ENCODE measurements at places on chromosomes 11 and 22. TPM values are rescaled to one million over a fixed set of nuclear protein-coding genes. Genes with fewer than 3 reads are reported as not detected.

DNA sequence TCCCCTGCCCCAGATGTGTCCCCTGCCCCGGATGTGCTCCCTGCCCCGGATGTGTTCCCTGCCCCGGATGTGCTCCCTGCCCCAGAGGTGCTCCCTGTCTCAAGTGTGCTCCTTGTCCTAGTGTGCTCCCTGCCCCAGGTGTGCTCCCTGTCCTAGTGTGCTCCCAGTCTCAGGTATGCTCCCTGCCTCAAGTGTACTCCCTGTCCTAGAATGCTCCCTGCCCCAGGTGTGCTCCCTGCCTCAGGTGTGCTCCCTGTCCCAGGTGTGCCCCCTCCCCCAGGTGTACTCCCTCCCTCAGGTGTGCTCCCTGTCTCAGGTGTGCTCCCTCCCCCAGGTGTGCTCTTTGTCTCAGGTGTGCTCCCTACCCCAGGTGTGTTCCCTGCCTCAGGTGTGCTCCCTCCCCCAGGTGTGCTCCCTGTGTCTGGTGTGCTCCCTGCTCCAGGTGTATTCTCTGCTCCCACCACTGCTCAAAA, 48.7 kb upstream of the RASD2 start:
- DNase-seq, result peak; percentile 79
- H3K4me3 ChIP-seq, result peak overlapping the region; percentile 83
- peaks cover 16% of the 10 kb centered on the region for H3K4me1 ChIP-seq
- H3K36me3 ChIP-seq, result no peaks in the 10 kb centered on the region

MOV10L1 gene
- total RNA-seq, result not detected

GRCh38 chr11:103608566-103608965, 427.9 kb upstream of the DDI1 start:
- H3K4me3 ChIP-seq, result no peak overlapping the region
- H3K27ac ChIP-seq, result no peak overlapping the region
- H3K4me1 ChIP-seq, result peaks cover 3% of the 10 kb centered on the region

DNA sequence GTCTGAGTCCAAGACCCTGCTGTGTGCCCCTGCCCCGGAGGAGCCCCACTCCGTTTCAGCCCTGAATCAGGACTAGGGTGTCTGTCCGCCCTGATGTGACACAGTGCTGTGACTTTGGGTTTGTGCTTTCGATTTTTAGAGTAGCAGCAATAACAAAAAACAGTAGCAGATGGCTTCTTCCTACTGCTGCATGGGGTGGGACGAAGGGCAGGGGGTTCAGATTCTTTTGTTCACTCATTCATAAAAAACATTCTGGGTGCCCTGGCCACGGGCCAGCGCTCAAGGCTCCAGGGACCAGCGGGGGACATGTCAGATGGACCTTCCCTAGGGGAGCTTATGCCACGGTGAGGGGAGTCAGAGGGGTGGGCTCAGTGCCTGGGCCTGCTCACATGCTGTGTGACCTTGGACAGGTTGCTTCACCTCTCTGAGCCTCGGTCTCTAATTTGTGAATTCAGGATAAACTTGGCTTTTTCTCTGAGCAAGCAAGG, 24.6 kb upstream of the PRR5 start:
- H3K4me1 ChIP-seq, result peaks cover 8% of the 10 kb centered on the region
- DNase-seq, result no peak
- no peaks in the 10 kb centered on the region for H3K36me3 ChIP-seq

GPR137 gene
- total RNA-seq, result 24.4 TPM

NXPE1 gene
- not detected for total RNA-seq

GRCh38 chr11:94379613-94380012, 21.6 kb downstream of the GPR83 start:
- H3K27me3 ChIP-seq, result no peaks in the 10 kb centered on the region
- no peaks in the 10 kb centered on the region for H3K4me1 ChIP-seq
- H3K36me3 ChIP-seq, result no peaks in the 10 kb centered on the region
- H3K4me3 ChIP-seq, result no peak overlapping the region
- no peak overlapping the region for H3K27ac ChIP-seq
